Astrocyte (in vitro differentiated cells and primary cell): ENCODE measurements at places on chromosomes 2 and 18.

DNA sequence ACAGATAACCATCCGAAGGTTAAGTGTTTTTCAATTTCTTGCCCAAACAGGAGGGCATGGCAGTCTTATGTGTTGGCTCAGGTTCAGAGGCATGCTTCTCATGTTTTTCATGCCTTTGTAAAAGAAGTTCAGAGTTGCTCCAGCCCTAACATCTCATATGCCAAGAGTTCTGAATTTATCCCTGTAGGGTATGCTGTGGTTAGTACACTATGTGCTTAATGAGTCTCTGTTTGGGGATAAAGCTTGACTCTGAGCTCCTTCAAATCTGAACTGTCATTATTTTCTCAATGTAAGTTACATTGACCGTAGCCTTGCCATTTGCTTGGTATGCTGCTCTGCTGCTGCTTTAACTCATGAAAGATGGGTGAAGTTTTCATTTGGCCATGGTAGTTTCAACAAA is 67.9 kb upstream of the PNPT1 start:
- peak; percentile 31 for DNase-seq

DNA sequence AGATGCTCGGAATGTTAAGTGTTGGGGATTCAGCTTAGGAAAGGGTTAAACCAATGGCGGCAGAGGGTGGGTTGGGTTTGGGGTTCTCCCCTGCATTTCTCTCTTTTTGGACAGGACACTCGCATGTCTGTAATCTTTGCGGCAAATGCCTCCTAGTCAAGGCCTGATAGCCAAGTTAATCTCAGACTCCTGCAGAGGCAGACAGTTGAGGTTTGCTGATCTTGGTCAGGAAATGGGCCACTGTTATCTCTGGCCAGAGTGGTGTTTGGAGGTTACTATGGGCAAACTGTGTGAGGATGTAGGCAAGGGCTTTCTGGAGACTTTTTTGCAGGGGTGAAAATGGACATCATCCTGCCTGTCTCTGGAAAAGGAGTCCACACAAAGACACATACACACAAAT is 188.8 kb downstream of the SETBP1 start:
- DNase-seq, result no peak

DNA sequence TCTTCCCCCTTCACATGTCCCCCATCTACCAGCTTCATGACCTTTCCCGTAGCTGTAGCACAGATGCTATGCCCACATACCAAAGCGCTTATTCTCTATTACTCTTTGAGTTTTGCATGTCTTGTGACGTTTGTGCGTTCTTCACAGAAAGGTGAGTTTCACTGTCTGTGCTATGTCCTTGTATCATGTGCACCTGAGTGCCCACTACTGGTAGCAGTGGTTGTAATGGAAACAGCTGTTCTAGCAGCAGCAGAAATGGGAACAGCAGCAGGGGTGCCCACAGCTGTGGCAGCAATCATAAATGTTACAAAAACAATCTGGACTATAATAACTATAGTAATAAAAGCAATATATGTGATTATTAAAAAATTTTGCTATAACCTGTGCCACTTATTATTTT is 127.1 kb downstream of the STK39 start:
- no peak for DNase-seq

GRCh38 chr18:75035928-75036327 is 173.0 kb downstream of the PTGR3 start:
- no peak for DNase-seq

DNA sequence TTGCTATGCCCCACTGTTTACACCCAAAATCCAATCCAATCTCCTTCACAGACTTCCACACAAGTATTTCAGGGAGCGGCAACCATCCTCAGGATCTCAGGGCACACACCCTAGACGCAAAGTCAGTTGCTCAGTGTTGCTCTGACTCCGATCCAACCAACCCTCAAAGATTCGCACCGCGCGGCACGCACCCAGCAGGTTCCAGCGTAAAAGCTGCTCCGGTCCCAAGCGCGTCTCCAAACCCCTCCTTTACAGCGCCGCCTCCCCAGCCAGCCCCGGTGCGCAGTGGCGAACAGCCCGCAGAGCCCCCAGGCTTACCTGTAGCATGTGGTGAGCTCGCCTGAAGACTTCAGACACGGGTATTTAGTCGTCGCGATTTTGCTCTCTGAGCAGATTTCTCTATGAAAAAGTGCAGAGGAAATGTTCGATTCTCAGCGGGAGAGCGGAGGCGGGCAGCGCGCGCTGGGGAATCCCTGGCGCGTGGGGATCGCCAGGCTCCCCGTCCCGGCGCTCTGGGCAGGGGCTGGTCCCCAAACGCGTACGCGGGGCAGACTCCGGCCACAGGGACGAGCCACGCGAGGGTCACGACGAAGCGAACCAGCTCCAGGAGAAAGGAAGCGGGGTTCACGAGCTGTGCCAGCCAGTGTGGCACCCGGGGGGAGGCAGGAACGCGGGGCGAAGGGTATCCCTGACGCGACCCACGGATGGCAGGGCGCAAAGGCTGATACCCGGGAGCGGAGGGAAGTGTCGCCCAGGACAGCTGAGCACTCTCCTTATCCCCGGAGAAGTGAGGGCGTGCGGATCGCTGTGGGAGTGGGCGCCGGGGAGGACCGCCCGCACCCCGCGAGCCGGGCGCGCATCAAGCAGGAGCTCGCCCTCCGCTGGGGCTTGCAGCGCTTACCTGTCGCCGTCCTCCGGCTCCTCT is 650 bp downstream of the CCBE1 start:
- peak; percentile 59 for DNase-seq
